ENCODE measurements at places on chromosomes 2 and 18.

- no peak for DNase-seq
Measured at GRCh38 chr2:150472511-150472899, 15.0 kb downstream of the RND3 start.

DNA sequence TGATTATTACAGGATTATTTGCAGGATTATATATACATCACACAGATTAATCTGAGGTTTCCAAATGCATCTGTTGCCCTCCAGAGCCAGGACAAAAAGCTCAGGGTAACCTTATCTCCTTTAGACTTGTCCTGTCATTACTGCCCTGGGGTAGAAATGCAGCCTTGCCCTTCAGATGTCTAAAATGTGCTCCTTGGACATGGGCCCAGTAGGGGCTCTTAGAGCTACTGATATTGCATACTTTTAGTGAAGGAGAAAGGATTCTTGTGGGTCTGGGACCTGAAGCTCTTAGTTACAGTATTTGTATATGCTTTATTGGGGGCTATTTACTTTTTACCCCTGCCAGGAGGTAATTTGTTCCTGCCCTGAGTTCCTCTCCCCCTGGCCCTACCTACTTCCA is 56.1 kb downstream of the PRKRA start:
- no peak for DNase-seq

GRCh38 chr18:36186461-36187192 is 670 bp upstream of the MOCOS start:
- no peak for DNase-seq

DNA sequence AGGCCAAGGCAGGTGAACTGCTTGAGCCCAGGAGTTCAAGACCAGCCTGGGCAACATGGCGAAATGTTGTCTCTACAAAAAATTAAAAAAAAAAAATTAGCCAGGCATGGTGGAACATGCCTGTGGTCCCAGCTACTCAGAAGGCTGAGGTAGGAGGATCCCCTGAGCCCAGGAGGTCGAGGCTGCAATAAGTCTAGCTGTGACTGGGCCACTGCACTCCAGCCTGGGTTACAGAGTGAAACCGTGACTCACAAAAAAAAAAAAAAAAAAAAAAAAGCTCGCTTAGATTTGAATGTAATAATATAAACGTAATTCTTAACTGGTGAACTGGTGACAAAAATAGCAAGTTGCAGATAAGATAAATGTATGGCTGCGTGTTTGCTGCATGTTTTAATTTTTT is 56.5 kb downstream of the TFCP2L1 start:
- no peak for DNase-seq

GRCh38 chr2:54578648-54579045 is 122.5 kb downstream of the SPTBN1 start:
- no peak for DNase-seq
